LoVo (cell line): ENCODE measurements at places on chromosomes 4 and X.
A peak's percentile ranks its signal among the peaks of the same experiment; 100 is the strongest.

- no peak for DNase-seq
Measured at GRCh38 chrX:11210415-11210801, 82.8 kb upstream of the AMELX start.

DNA sequence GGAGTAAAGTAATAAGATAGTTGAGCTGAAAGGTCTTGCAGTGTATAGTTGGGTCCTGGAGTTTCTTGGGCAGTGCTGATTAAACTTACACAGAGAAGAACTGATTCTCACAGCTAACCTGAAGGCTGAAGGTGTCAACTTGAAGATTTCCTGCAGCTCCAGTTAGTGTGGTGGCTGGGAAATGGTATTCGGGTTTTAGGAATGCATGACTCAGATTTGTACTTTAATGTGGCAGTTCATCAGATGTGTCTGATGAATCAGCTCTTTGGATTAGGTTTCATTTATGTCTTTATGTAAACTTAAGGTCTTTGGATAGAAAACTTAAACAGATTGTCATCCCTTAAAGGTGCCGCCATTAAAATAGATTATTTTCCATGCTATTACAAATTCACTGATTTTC lies 200.0 kb downstream of the IL1RAPL1 start:
- DNase-seq, result peak; percentile 21

DNA sequence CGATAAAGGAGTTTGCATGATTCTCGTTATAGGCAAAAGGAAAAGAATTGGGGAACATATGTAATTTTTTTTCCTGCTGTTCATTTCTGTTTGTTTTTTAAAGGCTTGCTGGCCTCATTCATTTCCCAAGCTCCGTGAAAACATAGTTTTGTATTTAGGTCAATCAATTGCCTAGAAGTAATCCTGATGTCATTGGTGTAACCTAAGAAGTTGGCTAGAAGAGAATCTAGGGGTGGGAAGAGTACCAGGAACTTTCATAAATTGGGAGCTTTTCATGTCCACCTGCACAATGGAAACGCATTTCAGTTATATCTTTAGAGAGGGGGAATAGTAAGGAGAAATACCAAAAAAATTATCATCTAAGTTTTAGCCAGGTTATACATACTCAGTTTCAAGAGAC lies 3.8 kb downstream of the RAPGEF2 start:
- no peak for DNase-seq

DNA sequence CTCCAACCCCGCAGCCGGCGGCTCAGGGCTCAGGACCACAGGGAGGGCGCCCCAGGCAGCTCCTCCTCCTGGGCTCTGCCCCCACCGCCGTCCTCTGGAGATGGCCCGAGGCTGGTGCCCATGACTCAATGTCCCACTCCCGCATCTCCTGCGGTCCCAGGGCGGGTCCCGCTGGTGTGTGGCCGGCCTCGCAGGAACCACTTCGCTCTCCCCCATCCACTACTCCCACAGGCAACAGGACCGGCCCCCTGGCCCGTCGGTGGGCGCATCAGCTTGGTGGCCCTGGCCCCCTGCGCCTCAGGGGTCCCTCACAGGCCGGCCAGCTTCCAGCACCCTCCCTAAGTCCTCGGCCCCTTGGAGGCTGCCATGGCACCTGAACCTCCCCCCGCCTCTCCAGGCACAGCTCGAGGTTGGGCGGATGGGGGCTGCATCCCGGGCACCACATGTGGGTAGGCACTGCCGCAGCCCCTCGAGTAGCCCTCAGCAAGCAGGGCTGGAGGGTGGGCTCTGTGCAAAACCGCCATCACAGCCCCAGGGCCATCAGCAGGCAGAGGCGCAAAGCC lies 22.8 kb upstream of the SPON2 start:
- no peak for DNase-seq

DNA sequence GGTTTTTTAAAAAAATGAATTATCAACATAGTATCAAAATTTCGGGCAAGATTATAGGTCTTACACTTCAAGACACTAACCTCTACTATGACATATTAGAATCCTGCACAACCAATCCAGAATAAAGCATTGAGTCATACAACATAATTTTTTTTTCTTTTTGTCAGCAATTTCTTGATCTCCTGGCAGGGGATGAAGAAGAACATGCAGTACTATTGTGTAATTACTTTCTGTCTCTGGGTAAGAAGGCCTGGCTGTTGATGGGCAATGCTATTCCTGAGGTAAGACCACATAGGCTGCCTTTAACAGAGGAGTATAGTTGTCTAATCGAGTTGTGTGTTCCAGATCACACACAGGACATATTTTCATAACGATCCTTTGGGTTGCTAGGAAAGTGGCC lies 67.5 kb downstream of the FBXL5 start:
- DNase-seq, result no peak

- DNase-seq, result no peak
Measured at GRCh38 chrX:47209508-47210238, 8.8 kb upstream of the CDK16 start.

DNA sequence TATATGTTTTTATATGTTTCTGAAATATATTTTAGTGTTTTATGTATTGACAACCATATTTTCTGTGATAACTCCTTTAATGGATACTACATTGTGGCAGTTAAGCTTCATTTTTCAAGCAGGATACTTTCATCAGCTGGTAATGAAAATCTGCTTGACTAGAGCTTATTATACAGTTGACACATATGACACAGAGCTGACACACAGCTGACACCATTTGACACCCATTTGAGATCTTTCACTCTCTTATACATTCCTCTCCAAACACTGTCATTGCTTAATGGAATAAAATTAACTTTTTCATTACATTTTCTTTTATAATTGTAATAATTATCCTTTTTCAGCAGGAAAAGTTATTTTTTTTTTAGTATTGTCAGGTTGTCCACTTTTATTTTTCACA lies 561.1 kb upstream of the NDST4 start:
- DNase-seq, result no peak

- no peak for DNase-seq
Measured at GRCh38 chr4:10730590-10730989, 46.0 kb upstream of the CLNK start.

DNA sequence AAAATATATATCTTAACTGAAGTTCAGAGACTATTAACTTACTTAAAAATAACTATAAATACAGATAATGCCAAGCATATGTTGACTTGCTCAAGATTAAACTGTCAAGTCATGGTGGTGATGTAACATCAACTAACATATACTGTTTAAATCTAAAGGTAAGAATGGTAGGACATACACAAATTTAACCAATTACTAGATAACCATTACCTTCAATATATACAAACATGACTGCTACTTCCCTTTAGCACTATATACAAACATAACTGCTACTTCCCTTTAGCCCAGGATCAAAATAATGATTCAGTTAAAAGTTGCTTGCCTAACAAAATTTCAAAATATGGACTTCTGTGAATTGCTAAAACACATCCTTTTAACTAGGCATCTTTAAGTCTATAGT lies 14.9 kb downstream of the HNRNPD start:
- DNase-seq, result no peak

DNA sequence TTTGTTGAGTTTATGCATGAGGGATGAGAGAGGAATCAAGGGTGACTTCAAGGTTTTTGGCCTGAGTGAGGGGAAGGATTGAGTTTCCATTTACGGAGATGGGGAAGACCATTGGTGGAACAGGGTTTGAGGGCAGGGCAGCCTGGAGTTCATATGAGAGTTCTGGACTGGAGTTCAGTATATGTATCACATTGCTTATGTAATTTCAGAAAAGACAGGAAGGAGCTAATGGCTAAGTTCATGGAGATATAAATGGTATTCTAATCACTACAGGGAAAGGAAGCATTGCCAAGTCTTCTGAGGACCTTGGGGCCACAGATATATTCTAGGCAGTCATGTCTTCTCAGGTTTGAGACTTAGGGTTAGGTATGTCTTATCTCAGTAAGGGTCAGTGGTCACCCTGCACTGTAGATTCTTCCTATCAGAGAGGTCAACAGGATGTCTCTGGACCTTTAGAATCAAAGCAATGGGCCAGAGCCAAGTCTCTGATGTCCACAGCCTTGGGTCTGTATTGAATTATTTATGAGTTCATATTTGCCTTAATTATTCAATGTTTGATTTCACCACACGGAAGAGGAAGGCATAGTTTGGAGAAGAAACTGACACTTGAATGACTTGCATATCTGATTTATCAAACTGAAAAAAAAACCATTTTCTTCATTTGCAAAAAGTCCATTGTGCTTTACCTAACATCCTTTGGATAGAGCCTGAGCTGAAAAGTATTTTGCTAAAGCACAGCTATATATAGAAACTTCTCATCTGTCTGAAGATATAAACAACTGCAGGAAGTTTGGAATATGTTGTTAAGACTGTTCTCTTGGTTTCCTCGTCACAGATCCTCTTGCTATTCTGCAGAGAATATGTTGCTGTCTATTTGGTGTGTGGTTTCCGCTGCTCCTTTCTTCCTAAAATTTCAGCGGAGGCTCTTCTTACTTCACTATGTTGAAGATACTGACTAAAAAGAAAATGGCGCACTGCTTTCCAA lies 139.5 kb downstream of the PDGFRA start:
- DNase-seq, result no peak

DNA sequence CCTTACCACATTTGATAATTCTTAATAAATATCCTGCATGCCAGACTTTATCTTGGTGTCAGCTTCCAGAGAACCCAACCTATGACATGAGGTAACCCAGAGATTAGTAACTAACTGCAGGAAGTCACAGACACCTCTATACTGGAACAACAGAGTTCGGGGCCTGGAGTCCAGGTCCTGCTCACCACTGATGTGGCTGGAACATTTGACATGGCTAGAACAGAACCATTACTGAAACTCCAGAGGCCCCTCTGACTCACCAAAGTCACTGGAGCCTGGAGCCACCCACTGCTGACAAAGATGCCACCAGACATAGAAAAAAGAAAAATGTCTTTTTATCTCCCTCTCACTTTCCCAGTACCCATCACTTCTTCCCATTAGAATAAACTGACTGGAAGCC lies 403.7 kb downstream of the MID1IP1 start:
- DNase-seq, result no peak

DNA sequence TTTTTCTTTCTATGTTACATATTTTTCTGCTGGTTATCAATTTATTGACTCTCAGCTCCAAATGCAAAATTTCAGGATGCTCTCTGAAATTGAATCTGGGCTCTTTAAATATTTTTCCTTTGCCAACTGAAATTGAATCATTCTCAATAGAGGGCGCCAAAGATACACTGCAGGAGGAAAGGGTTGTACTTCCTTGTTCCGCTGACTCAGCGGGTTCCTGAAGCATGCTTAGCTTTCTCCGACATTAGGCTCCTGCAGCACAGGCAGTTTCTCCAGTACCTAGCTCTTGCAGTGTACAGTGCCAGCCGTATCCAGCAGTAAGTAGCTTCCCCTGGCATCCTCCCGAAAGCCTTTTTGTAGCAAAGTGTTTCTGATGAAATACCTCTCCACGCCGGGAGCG lies 28.8 kb upstream of the CFAP47 start:
- peak; percentile 46 for DNase-seq

- no peak for DNase-seq
Measured at GRCh38 chr4:71558248-71558647, 219.4 kb downstream of the SLC4A4 start.

GRCh38 chr4:133800966-133801365 lies 400.6 kb downstream of the PABPC4L start:
- DNase-seq, result no peak

DNA sequence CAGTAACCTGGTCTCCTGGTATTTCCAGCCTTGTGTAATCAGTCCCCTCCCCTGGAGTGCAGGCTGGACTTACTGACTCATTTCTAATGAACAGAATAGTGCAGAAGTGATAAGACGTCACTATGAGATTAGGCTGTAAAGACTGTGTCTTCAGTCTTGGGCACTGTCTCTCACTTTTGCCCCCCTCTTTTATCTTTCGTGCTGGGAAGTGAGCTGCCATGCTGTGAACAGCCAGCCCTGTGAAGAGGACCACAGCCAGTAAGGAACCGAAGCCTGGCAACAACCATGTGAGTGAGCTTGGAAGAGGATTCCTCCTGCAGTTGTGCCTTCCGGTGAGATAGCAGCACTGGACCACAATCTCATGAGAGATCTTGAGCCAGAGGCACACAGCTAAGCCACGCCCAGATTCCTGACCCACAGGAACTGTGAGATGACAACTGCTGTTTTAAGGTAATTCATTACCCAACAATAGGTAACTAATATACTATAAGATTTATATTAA lies 67.5 kb upstream of the GPR34 start:
- no peak for DNase-seq

DNA sequence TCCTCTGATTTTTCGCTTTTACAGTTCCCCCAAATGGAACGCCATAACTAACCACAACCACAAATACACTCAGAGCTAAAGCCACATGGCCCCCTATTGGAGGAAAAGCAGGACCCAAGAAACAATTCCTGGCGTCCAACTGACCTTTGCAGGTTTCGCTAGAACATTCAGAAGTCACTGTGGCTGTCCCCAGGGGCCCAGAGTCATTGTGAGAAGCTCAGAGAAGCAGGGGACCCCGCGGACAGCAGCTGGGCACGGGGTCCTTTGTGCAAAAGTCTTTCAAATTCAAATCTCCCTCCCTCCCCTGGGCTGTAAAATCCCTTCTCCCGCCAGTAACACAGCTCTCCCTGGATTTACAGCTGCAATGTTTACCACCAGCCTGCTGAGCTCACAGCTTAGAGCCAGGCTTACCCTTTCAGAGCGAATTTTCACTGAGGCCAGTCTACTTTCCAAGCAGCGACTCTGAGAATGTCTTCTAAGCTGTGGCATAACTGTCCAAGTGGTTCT lies 214.8 kb downstream of the CRLF2 start:
- DNase-seq, result no peak

DNA sequence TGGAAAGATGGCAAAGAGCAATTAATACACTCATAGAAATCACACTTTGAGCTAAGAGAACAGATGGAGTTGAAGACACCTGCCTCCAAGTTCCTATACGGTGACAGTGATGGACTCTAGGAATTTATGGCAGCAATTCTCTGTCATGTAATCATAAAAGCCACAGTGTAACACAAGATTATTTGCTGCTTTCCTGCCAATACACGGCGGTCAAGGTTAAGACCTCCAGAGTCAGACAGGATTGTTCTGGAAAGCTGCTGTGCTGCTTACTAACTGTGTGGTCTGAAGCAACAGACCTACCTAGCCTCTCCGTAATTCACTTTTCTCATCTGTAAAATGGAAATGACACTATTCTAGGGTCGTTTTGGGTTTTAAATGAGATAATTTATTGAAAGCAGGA lies 14.6 kb upstream of the KIT start:
- no peak for DNase-seq

GRCh38 chrX:87616371-87616770 lies 98.8 kb downstream of the KLHL4 start:
- no peak for DNase-seq

- DNase-seq, result no peak
Measured at GRCh38 chr4:149498246-149498645, 317.4 kb downstream of the IQCM start.

DNA sequence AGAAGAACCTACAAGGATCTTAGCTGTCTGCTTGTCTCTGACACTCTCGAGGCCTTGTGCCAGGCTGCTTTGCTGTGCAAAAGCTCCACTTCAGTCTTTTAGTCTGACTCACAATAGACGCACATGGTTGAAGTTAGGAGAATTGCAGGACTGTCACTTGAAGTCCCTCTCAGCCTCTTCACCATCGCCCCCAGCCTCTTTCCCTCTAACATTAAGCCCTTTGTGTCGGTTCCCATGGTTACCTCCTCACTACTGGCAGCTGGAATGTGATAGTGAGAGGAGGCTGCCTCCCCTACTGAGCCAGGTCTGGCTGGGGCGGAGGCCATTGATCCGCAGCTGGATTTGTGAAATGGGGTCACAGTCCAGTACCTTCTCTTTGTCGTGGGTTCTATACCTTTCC lies 201.8 kb downstream of the SOWAHB start:
- DNase-seq, result no peak

- peak; percentile 61 for DNase-seq
Measured at GRCh38 chr4:76007089-76007862, at the start of gene CXCL9. Gene CXCL9, minus strand, starts transcription at chr4:76007509. Its CDS starts 60 bp downstream, at chr4:76007449.

GRCh38 chrX:148902581-148902980 lies 402.2 kb downstream of the AFF2 start:
- no peak for DNase-seq
